ENCODE measurements at places on chromosomes 1 and 21.
A peak's percentile ranks its signal among the peaks of the same experiment; 100 is the strongest.

DNA sequence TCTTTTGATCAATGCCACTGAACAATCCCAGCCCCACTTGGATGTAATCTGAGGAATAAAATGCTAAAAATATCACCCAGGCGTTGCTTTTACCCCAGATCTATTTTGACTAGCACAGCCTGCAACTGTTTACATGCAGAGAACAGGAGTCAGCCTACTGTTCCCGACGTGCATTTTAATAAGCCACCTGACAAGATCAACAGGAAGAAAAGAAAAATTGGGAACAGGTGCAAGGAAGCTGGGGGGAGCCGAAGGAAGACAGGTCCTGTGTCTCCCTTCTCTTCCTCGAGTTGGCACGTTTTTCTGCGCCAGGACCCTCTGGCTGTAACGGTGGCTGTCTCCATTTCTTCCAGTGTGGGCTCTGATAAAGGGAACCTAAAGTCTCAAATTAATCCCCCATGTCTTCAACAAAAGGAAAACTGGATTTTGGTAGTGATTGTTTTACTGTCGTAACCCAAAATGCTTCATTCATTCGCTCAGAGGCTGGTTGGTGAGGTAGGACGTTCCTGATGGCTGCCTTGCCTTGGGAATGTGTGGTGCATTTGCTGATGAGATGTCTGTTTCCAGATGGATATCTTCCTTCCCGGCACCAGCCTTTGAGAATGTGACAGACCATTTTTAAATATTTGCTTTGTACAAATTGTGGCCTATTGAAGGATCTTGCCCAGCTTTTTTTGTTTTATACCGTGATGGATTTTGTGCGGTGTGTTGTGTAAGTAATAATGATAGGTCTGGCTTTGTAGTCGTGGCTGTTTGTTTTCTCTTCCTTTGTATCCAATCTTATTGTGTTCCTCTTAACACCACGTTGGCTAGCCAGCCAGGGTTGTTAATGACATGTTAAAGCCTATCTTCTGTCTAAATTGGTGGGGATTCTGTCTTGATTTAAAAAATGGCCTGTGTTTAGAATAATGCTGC, 117.5 kb downstream of the C1orf21 start:
- no peak for DNase-seq

DNA sequence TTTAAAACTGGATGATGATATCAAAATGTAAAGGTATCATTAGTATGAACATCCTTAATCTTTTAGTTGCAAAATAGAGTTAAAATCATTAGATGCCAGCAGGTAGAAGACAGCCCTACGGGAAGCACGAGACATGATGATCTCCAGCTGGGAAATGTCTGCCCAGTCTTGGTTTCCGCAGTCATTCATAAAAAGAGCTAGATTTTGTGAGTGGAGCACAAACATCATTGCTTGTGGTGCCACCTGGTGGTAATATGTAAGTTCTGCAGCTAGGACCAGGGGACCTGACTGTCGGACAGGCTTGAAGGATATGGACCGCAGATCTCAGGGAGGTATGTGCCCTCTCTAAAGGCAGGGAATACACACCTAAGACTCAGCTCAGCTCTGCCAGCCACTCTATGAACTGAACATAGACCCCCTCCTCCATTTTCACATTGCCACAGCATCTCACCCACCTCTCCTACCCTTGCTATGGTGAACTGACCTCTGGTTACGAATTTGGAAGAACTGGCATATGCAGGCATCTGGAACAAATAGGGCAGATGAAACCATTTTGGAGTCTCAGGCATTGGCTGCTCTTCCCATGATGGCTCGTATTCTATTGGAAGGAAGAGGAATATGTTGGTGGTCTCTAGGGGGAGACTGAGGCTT, 9.2 kb downstream of the FCMR start:
- DNase-seq = peak; percentile 83

GRCh38 chr1:48236716-48237470, 14.4 kb downstream of the SLC5A9 start:
- DNase-seq = no peak

- no peak for DNase-seq
These were observed 51.1 kb downstream of the CNN3 start for GRCh38 chr1:94875794-94876193.

DNA sequence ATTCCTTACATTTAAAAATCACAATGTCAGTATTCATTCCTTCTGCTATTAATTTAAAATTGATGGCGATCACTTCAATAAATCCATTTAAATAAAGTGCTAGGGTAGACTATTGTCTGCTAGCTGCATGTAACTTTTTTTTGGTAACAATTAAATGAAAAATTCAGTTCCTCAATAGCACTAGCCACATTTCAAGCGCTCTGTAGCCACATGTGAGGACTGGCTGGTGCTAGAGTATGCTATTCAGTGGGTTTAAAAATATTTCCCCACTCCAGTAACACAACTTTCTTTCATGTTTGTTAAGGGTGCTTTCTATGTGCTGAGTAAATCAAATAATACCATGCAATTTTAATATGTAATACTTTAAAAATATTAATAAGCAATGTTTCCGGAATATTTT, 108.2 kb downstream of the LTN1 start:
- no peak for DNase-seq

DNA sequence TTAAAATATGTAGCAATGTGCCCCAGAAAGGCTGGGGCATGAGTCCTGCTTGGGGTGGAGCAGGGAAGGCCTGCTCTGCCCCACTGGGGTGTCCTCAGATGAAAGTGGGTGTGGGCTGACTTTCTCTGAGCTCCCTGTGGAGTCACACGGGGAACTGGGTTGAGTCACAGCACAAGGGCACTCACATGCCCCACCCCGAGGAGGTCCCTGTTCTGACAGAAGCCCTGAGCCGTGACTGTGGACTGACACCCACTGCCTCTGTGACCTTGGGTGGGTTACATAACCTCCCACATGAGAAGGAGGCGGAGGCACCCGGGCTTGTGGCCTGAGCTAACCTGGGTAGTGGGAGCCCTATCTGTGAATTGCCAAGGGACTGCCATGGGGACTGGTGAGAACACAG, 52.5 kb upstream of the TINAGL1 start:
- peak; percentile 31 for DNase-seq

DNA sequence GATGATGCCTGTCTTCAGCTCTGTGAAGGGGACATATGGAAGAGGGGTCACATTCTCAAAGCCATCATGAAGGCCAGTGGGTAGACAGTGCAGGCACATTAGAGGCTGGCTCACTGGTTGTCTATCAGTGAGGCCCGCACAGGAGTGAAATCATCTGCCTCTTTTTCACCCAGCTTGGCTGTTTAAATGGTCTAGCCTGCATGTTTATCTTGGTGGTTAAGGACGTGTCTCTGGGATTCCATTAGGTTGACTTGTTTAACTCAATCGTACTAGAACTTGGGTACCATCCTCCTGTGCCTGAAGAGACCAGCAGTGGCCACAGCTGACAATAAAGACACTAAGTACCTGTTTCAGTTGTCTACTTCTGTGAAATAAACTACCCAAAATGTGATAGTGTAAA, 219.3 kb downstream of the PLPP3 start:
- DNase-seq = no peak

DNA sequence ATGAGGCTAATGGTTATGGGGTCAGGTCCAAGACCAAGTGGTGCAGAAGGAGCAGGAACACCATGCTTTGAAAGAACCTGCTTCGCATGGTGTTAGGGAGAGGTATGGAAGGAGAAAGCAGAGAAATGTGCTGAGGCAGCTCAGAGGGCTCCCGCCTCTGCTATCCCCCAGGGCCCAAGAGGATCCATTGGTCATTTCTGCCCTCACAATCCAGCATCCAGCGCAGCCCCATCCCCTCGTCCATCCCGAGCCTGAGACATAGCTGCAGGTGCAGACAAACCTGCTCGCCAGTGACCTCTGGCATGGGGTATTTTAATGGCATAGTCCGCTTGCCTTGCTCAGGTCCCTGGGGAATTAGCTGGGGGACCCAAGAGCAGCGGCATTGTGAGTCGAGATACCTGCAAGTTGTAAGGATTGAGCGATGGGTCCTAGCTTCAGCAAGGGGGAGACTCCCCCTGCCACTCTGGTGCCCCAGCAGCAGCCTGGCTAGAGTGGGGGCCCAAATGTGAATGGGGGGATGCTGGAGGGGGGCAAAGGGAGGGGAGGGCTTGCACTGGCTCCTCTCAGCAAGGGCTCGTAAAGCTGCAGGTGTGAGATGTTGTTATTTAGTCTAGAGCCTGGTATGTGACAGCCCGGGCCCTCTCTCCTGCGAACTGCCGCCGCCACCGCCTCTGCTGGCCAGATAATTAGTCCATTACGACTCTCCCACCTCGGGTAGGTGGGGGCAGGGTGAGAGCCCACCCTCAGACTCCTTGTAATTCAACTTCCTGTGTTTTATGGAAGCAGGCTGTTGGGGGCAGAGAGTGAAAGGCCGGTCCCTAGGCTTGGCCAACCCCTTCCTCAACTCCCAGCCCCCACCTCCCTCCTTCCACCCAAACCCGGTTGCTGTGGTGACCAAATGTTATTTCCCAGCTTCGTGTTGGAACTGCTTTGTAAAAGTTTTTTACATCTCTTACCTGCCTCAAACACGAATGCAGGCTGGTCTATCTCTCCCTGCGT, 118.8 kb downstream of the RNF220 start:
- no peak for DNase-seq
